ENCODE measurements at places on chromosomes 2 and 18. TPM values are rescaled to one million over a fixed set of nuclear protein-coding genes. Genes with fewer than 3 reads are reported as not detected.

SH2D6 gene
- total RNA-seq = 1.6 TPM

CAD gene
- total RNA-seq = 49.3 TPM

C2orf78 gene
- not detected for total RNA-seq

PPP1R1C gene
- not detected for total RNA-seq

PRKCE gene
- total RNA-seq = 19.2 TPM

CNTNAP5 gene
- total RNA-seq = not detected

BCL11A gene
- total RNA-seq = 0.12 TPM

DYNAP gene
- total RNA-seq = not detected

CNGA3 gene
- not detected for total RNA-seq

MAB21L4 gene
- total RNA-seq = not detected

SLC66A3 gene
- total RNA-seq = 33.1 TPM

CYP1B1 gene
- total RNA-seq = 5.8 TPM

SUPT7L gene
- total RNA-seq = 45.4 TPM

CD8B2 gene
- total RNA-seq = not detected

C2orf72 gene
- not detected for total RNA-seq

GPR39 gene
- total RNA-seq = not detected

MBOAT2 gene
- total RNA-seq = 2.0 TPM

GRB14 gene
- not detected for total RNA-seq

KRTCAP3 gene
- 23.9 TPM for total RNA-seq

ONECUT2 gene
- not detected for total RNA-seq

ST8SIA5 gene
- not detected for total RNA-seq

ABCG5 gene
- total RNA-seq = not detected

RASGRP3 gene
- 2.2 TPM for total RNA-seq

HSBP1L1 gene
- total RNA-seq = 34.8 TPM

REG3G gene
- total RNA-seq = not detected

KANSL1L gene
- 12.1 TPM for total RNA-seq

UCN gene
- 5.4 TPM for total RNA-seq

CDKL4 gene
- total RNA-seq = not detected

UGT1A3 gene
- total RNA-seq = not detected

GFPT1 gene
- 23.1 TPM for total RNA-seq

SLC9A4 gene
- not detected for total RNA-seq

CRYGA gene
- not detected for total RNA-seq

LYG2 gene
- total RNA-seq = not detected

DSC3 gene
- not detected for total RNA-seq

COPS8 gene
- total RNA-seq = 34.5 TPM

DSC1 gene
- total RNA-seq = 2.7 TPM

CREB1 gene
- total RNA-seq = 128 TPM

PROM2 gene
- 1.1 TPM for total RNA-seq

PDCD1 gene
- total RNA-seq = 6.2 TPM

SPDYA gene
- total RNA-seq = 4.9 TPM

CCDC150 gene
- 0.87 TPM for total RNA-seq

FHL2 gene
- total RNA-seq = 0.23 TPM

CTLA4 gene
- 20.4 TPM for total RNA-seq

IL1F10 gene
- total RNA-seq = not detected

MALL gene
- not detected for total RNA-seq

PROC gene
- total RNA-seq = not detected

TMEM247 gene
- total RNA-seq = not detected

FIGN gene
- total RNA-seq = not detected

SMAD7 gene
- 31.0 TPM for total RNA-seq

KLHL30 gene
- total RNA-seq = not detected

CLEC4F gene
- not detected for total RNA-seq

INO80C gene
- 30.3 TPM for total RNA-seq

Measured in CD4-positive, alpha-beta memory T cell (primary cell).